SJSA1 (cell line): ENCODE measurements at places on chromosomes 4 and X. TPM values are rescaled to one million over a fixed set of nuclear protein-coding genes. Genes with fewer than 3 reads are reported as not detected.

GRCh38 chrX:148024425-148025148 is 43.5 kb downstream of the FMR1NB start:
- no peak for DNase-seq

- DNase-seq, result no peak
Measured at GRCh38 chr4:140236654-140237169, 82.7 kb upstream of the MAML3 start.

GRCh38 chr4:165707128-165707527 is 165.9 kb upstream of the TLL1 start:
- DNase-seq, result no peak

- DNase-seq, result no peak
Measured at GRCh38 chrX:146385529-146385928, 424.0 kb upstream of the CXorf51B start.

Gene MAGEE1
- total RNA-seq, result 0.16 and 1.1 TPM in 2 replicates

Gene MTCP1
- 2.0 and 2.1 TPM in 2 replicates for total RNA-seq

Gene WDR45
- total RNA-seq, result 9.7 and 21.4 TPM in 2 replicates
